ENCODE measurements at places on chromosomes 3 and 15.

DNA sequence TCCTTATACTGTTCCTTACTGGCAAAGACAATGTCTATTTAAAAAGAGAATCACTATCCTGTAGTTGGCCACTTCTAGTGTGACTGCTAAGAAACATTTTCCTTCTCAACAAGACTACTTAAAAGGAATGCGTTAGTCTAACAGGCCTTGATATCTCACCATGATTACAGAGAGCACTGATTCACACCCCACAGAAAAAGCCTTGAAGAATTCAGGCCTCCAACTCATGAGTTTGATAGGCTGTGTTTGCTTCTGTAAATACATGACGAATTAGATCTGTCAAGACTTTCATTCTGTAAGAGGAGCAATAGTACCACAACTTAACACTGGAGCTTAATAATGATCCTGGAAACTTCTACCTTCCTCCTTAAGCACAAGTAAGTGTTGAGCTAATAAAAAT is 432.8 kb upstream of the NR2F2 start:
- no peak for DNase-seq

DNA sequence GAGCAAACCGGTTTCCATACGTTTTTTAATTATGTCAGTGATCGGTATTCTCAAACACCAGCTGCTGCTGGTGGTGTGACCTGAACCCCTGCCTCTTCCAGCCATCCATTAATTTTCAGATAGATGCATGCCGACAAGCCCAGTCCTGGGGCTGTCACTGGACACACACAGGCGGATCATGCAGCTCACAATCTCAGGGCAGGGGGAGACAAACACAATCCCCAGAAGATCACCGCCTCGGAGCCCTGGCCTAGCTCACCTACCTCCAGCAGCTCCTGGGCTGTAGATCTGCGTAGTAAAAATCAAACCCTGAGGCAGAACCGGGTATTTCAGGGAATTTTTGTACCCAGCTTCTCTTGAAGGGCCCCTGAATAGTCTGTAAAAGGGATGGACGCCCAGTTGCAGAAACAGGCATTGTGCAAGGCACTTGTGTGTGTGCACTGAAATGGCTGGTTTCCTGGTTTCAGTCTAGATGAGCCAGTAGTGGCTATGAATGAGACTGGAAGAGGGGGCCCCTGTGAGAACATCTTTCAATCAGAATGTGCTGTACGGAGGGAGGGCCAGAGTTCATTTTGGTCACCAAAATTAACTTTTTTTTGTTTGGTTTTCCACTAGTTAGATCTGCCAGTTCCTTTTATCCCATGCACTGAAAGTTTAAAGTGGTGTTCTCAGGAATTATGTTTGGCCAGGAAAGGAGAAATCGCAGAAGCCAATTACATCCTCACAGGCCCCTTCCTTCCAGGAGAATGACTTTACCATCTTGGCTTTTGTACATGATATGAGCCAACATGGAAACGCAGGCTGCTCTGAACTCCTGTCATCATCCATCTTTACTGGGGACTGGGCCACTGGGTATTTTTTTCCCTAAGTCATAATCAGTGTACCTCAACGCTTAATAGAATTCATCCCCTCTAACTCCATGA is 55.0 kb upstream of the RPL32 start:
- no peak for DNase-seq

GRCh38 chr3:156188757-156189156 is 68.4 kb downstream of the KCNAB1 start:
- no peak for DNase-seq

DNA sequence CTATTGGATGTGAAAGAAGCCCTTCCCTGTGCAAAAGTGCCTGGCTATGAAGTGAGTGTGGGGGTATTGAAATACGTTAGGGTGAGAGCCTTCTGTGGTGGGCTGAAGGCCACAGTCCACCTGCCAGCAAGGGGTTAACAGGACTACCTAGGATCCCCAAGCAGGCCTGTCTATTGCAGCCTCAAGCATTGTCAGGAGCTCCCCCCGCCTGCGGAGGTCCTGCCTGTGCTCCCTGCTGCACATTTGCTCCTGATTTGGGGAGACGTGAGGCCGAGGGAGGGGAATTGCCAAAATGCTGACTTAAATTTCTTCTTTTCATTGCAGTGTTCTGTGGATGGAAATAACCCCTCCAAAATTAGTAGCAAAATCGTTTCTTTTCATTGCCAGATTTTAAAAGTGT is 56.2 kb downstream of the GABRG3 start:
- no peak for DNase-seq

GRCh38 chr15:69299943-69300588 is 1.4 kb downstream of the PAQR5 start:
- no peak for DNase-seq

DNA sequence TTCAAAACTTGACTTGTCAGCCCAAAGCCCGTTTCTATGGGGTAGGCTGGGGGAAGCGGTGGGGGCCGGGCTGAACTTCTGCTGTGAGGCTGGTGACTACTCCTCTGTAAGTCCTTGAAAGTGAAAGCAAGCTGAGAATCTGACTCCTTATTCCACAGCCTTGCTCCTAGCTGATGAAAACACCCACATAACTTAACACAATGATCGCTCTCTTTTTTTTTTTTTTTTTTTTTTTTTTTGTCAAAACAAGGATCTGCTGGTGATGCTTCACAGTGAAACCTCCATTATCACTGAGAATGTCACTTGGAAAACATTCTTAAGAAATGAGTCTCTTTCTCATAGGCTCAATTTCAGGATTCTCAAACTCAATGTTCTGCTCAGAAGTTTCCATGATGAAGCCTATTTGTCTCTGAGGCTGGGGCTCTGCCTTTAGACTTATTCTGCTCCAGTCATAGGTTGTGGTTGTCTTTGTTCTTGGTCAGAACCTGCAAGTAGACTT is 31.4 kb upstream of the TKT start:
- DNase-seq, result no peak

- no peak for DNase-seq
Observed at GRCh38 chr15:42270551-42270950, 2.5 kb upstream of the GANC start.

GRCh38 chr15:90706394-90707327 is 10.5 kb upstream of the BLM start:
- no peak for DNase-seq

GRCh38 chr3:16886303-16886683 is 1.5 kb downstream of the PLCL2 start:
- no peak for DNase-seq

DNA sequence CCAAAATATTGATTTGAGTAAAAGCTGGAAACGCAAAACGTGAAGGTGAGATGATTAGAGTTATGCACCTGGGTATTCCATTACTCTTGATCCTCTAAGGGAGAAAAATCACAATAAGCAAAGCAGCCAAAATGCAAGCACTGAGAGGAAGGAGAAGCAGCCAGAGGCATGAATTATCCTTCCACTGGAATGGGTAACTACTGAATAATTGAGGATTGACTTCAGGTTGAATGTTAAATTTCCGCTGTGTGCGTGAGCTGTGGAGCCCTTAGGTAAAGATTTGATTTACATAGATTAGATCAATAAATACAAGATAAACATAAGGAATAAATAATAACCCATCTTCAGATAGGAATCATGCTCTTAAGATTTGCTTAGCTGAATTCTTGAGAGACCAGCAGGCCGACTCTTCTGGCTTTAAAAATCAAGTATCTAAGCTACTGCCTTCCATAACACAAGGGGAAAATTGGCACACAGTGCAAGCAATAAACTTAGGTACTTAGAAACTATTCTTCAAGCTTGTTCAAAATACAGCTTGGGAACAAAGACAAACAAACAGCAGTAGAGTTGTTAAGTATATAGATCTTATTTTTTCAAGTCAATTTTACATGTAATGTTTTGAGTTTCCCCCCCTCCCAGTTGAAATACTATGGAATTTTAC is 1459.5 kb downstream of the ZPLD1 start:
- DNase-seq, result no peak

DNA sequence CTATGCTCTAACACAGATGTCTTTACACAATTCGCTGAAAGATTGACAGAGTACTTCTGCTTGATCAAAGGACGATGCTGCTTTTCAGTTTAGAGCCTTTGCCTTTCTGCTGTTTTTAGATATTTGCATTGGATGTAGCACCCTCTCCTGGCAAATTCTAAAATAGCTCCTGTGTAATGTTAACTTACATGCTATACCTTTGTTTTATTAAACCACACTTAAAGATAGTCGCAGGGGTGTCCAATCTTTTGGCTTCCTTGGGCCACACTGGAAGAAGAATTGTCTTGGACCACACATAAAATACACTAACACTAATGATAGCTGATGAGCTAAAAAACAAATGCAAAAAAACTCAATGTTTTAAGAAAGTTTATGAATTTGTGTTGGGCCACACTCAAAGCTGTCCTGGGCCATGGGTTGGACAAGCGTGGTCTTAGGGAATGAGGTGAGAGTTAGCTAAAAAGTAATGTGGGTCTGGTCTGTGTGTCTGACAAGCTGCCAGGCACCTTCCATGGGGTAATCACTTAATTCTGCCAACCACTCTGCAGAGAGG is 62.9 kb downstream of the ATG7 start:
- DNase-seq, result no peak

DNA sequence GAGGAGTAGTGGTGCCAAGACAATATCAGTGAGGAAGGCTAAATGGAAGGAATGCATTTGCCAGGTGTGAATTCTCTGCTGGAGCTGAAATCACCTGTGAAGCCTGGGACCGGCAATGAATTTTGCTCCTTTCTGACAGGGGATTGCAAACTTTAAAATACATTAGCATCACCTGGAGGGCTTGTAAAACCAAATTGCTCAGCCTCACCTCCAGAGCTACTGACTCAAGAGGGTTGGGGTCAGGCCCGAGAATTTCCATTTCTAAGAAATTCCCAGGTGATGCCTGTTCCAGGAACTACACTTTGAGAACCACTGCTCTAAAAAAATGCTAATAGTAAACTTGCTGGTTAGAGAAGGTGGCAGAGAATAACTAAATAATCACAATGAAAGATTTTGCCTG is 445.6 kb upstream of the RBMS3 start:
- no peak for DNase-seq

- no peak for DNase-seq
Observed at GRCh38 chr3:89613241-89613640, 505.8 kb downstream of the EPHA3 start.

GRCh38 chr3:40494698-40495097 is 11.1 kb upstream of the ZNF620 start:
- no peak for DNase-seq

DNA sequence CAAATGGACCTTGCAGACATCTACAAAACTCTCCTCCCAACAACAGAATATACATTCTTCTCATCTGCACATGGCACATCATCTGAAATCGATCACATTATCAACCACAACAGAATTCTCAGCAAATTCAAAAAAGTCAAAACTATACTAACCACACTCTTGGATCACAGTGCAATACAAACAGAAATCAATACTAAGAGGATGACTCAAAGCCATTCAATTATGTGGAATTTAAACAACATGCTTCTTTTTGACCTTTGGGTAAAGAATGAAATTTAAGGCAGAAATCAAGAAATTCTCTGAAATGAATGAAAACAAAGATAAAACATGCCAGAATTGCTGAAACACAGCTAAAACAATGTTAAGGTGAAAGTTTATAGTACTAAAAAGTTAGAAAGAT is 358.1 kb downstream of the NSUN3 start:
- DNase-seq, result no peak

DNA sequence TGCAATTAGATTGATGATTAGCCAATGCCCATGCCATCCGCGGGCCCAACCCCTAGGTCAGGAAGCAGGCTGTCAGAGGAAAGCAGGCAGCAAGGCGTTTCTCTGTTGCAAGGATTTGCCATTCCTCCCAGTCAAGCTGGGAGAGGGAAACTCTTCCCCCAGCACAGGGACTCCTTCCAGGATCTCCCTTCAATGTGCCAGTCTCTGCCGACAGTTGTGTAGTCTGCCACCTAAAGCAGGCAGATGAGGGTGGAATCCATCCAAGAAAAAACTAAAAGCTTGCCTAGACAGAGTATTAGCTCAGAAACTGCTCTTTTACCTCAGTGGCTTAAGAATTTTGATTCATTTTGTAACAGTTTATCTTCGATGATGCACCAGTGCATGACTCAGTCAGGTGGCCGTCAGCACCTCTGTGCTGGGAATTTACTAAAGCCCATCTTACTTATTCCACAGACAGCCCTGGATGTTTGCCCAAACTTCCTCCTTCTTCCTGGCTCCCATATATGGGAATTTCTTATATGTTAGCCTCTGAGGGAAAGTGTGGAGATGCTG is 501.5 kb upstream of the THBS1 start:
- no peak for DNase-seq
